NCI-H345 (cell line): ENCODE measurements at places on chromosomes 1 and 21.

DNA sequence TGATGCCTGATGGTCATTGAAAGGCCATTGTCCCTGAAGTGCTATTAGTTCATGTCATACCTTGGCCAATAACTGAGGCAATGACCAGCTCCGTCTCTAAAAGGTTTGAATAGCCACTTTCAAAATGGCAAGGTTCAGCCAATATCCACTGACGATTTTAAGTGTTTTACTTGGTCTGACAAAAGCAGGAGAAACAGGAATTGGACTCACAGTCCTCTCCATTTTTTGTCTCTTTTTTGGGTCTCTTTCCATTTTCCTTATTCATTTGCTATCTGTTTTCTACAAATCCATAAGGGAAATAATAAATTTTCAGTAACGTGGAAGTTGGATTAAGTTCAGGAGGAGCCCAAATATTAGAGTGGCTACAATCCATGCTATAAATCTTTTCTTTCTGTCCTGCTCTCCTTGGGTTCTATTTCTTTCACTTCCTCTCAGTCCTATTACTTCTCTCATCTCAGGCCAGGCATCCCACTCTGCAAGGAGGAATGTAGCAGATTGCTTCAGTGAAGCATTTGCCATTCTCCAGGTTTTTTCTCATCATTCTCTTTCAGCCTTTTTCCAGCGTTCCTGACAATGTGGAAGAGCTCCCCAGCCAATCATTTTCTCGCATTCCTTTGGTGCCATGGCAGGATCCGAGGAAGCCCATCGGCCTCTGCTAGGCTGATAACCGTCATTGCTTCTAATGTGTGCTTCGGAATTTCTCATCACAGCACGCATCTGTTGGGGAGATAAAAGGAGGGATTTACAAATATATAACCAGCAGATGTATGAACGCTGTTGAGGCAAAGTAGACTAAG, 414.5 kb downstream of the ADGRL2 start:
- no peak for DNase-seq

- no peak for DNase-seq
These were observed 188.2 kb downstream of the AMY1C start for GRCh38 chr1:103937763-103938357.

- no peak for DNase-seq
These were observed 101.7 kb downstream of the NAV1 start for GRCh38 chr1:201640624-201641023.

DNA sequence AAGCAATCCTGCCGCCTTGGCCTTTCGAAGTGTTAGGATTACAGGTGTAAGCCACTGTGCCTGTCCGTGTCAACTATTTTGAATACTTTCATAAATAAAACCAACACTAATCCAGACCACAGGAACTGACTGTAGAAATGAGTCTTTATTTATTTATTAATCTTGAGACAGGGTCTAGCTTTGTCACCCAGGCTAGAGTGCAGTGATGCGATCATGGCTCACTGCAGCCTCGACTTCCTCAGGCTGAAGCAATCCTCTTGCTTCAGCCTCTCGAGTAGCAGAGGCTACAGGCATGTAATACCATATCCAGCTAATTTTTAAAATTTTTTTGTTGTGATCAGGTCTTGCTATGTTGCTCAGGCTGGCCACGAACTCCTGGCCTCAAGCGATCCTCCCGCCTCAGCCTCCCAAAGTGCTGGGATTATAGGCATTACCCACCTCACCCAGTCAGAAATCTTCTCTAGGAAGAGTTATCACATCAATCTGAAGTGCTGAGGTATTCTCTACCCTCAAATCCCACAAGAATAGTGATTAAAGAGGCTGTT, 21.7 kb upstream of the CPLANE2 start:
- no peak for DNase-seq

DNA sequence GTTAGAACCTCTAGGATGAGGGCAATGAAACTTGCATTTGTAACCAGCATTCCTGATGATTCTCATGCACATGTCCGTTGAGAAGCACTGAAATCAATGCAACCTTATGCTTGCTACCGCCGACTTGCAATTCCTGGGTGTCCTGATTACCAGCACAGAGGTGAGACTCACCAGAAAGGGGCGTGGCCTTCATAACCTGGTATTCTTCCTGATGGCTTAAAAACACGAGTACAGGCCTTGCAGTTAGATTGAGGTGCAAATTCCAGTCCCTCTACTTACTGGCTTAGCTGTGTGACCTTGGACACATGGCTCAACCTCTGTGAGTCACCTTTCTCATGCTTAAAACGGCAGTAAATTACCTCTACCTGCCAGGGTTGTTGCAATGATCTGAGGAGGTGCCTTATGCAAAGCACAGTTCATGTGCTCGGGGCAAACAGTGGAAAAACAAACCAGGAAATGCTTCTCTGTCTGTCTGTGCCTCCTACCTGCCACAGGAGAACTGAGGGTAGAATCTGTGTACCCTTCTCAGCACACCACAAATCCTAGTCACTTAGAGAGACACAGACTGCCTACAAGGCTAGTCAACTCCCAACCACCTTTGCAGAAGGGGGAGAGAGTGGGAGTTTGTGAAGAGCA, 39.1 kb upstream of the ECE1 start:
- DNase-seq, result no peak

GRCh38 chr21:33977017-33977720, 61.6 kb upstream of the ATP5PO start:
- DNase-seq, result no peak

DNA sequence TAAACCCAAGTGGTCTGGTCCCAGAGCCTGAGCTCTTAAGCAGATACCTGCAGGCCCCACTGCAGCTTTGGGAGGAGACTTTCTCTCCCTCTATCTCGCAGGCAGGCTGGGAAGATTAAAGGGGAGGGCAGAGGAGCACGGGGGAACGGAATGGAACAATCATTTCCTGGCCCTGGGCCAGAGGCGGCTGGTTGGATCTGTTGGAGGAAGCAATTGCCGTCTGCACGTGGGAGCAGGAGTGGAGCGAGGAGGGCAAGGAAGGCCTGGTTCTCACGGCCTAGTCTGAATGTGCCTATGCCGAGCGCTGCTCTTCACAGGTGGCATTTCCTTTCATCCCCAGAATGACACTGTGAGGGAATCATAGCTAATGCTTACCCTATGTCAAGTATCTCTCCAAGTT, 23.7 kb downstream of the NKAIN1 start:
- DNase-seq, result peak; percentile 85

- no peak for DNase-seq
These were observed 29.5 kb downstream of the KCNA3 start for GRCh38 chr1:110645211-110645610.

DNA sequence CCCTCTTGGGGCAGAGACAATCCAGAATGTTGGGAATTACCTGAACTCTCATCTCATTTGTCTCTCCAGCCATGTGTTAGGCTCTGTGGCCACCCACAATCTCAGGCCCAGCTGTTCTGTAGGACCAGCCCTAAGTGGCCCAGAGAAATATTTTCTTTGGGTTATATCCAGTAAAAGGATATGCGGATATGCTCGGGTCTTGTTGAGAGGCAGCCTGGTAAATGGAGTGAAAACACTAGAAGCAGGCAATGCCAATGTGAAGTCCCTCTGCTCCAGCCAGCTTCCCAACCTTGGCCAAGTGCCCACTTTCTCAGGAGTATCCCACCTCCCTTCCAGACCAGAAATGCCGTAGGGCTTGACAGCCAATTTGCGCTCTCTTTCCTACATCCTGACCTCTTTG, 192.2 kb downstream of the ST6GALNAC3 start:
- no peak for DNase-seq

DNA sequence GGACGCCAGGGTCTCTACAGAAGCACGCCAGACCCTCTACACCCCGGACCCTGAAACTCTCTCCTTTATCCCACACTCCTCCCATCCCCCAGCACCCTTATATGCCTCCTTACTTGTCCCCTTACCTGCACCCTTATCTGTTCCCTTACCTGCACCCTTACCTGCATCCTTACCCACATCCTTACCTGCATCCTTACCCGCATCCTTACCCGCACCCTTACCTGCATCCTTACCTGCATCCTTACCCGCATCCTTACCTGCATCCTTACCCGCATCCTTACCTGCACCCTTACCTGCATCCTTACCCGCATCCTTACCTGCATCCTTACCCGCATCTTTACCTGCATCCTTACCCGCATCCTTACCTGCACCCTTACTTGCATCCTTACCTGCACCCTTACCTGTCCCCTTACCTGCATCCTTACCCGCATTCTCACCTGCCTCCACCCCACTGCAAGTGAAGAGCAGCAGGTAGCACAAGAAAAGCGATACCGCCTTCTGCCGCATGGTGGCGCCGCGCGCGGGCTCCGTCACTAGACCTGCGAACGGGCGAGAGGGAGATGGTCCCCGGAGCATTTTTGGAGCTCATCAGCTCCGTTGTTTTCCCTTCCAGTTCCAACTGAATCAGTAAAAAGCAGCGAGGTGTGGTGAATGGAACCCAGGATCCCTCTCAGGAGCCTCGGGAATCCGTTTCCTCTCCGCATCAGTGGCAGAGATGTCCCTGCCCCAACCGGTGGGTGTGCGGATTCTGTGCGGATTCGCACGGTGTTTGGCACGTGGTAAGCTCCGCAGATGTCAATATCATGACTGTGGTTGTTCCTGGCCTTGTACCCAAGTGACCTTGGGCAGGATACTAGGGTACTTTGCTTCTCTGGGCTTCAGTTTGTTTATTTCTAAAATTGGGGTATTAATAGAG, 2.9 kb downstream of the IFI6 start:
- peak; percentile 75 for DNase-seq

- DNase-seq, result peak; percentile 50
These were observed 35.7 kb downstream of the EDN2 start for GRCh38 chr1:41448821-41449220.

- no peak for DNase-seq
These were observed 9.2 kb downstream of the ACADM start for GRCh38 chr1:75733661-75734060.

DNA sequence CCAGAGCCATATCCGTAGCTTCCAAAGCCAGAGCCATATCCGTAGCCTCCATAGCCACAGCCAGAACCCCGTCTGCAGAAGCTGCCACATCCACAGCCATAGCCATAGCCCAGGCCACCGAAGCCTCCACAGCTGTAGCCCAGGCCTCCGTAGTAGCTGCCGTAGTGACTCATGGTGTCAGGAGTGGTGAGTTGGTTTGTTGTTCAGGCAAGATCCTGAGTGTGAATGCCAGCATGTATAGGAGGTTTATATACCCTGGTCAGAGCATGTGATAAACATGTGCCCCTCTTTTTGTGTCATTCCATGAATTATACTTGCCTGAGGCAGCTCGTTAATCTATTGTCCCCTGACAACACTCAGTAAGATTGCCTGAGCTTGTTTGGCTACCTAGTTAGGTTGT, at the start of gene KRTAP19-1:
KRTAP19-1 (minus strand) TSS at position 223 of the 400 bp plus-strand sequence; CDS start at position 173, 50 bp downstream.
- DNase-seq, result no peak

DNA sequence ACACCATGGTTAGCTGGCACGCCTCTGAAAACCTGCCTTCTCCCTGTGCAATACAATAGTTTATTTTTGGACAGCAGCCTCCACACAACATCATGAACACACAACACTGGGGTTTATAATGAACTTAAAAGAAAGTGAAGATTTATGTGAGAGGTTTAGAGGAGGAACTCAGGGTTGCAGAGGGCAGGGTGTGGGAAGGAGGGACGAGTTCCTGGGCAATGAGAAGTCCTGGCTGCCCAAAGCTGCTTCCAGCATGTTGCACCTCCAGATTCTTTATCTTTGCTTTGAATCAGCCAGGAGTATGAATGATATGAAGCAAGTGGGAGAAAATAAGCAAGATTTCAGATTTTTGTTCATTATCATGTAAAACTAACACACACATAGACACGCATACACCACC, 11.3 kb upstream of the LRRC8D start:
- no peak for DNase-seq

DNA sequence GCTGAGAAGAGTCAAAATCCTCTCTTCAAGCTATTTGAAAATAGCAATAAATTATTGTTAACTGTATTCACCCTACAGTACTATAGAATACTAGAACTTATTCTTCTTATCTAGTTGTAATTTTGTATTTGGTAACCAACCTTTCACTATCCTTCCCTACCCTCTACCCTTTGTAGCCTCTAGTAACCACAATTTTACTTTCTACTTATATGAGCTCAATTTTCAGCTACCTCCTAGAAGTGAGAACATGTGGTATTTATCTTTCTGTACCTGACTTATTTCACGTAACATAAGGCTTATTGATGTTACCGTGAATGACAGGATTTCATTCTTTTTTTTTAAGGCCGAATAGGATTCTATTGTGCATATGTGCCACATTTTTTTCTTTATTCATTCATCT, 30.0 kb downstream of the ZC3H11B start:
- DNase-seq, result no peak

- DNase-seq, result peak; percentile 21
These were observed 2.2 kb downstream of the ZNF436 start for GRCh38 chr1:23367451-23367790.

DNA sequence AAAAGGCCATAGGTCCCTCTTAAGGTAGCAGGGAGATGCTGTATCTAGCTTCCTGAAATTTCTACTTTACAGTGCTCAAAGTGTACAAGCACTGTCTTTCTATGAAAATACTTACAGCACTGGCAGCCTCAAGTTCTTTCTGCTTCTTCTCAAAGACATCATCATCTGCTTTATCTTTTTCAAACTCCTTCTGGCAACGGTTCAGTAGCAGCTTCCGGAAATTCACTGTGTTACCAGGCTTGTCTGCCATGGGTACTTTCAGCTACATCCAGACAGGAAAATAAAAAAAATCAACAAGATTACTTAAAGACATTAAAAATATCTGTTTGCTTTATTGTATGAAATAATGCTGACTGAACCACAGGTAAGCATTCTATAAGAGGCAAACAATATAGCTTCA, 77.9 kb upstream of the HP1BP3 start:
- DNase-seq, result no peak

DNA sequence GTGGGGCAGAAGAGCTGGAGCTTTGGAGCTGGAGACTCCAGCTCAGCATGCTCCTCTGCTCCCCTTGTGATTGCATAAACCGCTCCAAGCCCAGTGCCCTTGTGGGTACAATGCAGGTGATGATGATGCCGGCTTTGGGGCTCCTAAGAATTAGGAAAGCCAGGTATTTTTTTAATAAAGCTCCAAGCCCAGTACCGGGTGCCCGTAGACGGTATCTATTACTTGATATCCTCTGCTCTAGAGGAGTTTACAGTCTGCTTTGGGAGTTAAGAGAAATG, 27.2 kb downstream of the TENT5C start:
- DNase-seq, result no peak
